ENCODE measurements at places on chromosomes 4 and X.
A peak's percentile ranks its signal among the peaks of the same experiment; 100 is the strongest.

DNA sequence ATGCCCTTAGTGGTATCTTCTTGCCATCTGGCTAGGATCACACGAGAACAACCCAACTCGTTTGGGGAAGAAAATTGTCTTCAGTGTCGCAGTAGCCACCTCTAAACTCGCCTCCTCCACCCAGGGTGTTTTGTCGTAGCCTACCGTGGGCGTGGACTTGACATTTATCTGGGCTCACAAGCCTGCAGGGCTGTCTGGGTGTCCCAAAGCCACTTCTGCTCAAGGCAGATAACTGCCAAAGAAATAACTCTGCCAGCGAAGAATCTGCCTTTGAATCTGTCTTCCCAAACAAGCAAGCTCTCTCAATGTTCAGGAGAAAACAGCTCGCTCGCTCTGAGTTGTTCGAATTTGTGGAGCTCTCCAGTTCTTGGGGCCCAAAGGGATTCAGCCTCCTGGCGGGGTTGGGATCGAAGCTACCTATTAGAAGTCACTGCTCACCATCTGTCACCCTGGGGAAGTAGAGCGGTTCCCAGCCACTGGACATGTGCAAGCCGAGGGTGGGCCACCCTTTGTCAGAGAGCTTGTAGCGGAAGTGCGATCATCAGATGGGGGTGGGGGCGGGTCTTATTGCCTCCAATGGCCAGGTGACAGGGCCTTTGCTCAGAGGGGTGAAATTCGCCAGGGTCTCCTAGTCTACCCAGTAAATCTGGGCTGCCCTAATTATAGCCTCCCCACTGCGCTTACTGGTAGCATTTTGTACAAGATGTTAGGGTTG lies 14.8 kb downstream of the BLOC1S4 start:
- DNase-seq = no peak

GRCh38 chr4:47383829-47384427 lies 79.6 kb downstream of the COMMD8 start:
- DNase-seq = peak; percentile 21

GRCh38 chr4:84177831-84178542 lies 321.1 kb downstream of the NKX6-1 start:
- DNase-seq = no peak

DNA sequence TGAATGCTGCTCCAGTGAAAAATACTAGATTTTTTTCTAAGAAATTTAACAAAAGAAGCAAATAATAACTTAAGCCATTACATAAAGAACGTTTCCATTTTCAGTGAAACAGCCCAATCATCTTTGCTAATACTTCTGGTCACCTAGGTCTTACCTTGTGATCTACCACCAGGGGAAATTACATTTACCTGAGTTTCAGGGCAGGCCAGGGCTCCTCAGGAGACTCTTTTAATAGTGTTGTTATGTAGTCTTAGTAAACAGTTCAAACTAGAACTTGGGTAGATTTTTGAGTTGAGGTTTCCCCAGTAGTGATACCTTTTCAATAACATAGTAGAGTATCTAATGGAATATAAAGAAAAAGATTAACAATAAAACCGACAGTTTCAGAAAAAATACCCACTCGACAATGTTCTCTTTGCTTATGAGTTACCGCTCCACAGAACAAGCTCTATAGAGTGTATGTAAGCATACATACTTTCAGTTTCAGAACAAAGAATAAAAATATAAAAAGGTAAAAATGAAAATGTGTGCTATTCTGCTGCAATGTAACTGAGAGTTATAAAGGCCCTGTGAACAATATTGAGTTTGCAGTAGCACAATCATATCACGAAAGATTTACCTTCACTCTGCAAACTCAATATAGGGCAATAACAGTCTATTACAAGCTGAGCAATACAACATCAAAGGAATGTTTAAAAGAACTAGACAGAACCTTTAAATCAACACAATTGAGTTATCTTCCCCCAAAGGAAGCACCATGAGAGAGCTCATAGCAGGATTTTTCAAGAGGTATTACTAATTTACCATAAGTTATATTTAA lies 165.8 kb downstream of the ATOH1 start:
- DNase-seq = no peak

GRCh38 chr4:165905405-165906027 lies 32.5 kb downstream of the TLL1 start:
- DNase-seq = no peak

DNA sequence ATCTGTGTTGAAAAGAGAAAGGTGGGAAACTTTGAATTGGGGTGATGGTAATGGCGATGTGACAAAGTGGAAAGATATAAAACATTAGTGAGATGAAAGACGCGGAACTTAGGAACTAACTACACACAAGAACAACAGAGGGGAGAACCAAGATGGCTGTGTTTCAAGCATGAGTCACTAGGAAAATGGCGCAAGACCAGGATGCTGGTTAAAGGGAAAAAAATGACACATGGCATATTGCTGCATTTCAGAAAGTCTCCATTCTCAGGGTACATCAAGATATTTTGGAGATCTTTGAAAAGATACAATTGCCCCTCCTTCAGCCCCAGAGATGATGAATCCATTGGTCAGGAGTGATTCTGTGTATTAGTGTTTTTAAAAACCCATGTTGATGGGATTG lies 164.4 kb downstream of the FBXO8 start:
- no peak for DNase-seq

GRCh38 chr4:2848449-2848848 lies 4.8 kb downstream of the ADD1 start:
- DNase-seq = no peak

DNA sequence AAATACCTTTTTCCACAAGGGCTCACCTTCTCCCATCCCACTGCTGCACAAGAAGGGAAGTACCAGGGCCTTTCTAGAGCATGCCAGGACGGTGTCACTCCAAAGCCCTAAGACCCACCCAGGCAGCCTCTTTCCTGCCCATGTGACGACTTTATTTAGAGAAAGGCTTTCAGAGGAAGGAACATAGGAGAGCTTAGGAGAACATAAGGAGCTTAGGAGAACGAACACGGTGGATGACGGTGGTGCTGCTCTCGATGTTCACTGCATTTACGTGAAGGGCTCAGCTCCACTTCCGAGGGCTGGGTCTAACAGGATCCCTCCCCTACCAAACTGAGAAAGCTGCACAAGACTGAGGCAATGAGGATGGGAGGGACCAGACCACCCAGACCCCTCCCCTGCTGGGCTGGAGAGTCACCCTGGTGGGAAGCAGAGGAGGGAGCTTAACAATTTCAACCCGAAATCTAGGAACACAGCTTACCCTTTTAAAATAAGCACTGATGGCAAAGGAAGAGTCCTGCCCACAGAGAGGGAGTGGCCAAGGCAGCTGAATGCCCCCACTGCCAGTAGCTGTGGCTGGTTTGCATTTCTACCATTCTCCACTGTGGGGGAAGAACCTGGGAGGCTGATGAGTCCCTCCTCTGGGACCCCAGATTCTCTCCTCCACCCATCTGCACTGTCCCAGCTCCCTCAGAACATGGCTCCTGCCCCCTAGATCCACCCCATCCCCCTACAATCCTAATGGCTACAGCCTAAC lies 29.8 kb downstream of the ZFYVE28 start:
- DNase-seq = no peak

DNA sequence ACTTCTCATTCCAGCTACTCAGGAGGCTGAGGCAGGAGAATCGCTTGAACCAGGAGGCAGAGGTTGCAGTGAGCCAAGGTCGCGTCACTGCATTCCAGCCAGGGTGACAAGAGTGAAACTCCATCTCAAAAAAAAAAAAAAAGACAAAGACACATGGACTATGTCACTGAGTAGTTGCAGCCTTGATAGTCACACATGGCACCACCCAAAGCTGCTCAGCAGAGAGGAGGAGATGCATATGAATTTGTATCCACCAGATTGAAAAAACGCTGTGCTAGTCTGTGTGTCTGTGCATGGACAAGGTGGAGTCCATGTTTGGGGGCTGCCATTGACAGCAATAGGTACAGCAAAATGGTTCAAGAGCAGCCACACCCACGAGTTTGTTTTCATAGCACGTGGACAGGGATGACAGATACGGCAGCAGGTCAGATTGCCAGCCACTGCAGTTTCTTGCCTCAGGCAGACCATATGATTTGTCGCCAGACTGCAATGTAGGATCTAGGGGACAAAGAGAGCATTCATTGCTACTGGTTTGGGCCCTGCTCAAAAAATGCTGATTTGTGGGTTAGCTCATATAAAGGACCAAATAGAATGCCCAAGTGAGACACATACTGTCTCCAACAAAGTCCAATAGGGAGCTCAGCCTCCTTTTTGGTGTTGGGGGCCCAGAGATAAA lies 89.9 kb downstream of the CEP135 start:
- DNase-seq = no peak

- DNase-seq = no peak
Measured at GRCh38 chr4:86019906-86020305, 339.9 kb downstream of the MAPK10 start.

DNA sequence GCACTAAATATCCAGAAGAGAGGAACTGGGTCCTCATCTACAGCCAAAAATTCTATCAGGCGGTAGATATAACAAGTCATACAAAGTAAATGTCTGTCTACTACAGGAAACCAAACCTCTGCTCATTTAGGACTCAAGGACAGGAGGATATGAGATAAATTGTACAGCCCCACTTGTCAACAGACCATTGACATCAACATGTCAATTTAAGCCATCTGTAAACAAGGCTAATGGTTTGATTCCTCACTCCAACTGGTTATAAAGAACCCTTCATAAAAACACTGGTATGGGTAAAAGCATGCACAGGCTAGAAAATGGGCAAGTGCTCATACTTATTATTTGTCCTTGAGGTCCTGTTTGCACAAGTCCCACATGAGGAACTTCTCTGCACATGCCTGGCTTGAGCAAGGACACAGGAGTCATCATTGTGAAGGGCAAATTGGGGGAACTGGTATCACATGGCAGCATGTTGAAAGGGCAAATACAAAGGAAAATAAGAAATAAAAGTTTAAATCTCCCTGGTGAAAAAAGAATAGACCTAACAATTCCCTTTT lies 13.2 kb downstream of the RTL8B start:
- no peak for DNase-seq

DNA sequence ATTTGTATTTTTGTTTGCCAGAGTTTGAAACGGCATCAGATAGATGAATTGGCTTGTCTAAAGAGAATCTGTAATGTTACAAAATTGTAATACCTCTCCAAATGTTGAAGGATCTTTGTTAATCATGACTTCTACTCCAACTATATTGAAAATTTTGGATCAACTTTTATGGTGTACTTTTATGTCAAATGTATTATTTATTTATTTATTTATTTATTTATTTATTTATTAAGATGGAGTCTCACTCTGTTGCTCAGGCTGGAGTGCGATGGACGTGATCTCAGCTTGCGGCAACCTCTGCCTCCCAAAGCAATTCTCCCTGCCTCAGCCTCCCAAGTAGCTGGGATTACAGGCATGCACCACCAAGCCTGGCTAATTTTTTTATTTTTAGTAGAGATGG lies 36.0 kb downstream of the RPA4 start:
- no peak for DNase-seq

- no peak for DNase-seq
Measured at GRCh38 chr4:1753697-1754311, 32.5 kb downstream of the TACC3 start.

DNA sequence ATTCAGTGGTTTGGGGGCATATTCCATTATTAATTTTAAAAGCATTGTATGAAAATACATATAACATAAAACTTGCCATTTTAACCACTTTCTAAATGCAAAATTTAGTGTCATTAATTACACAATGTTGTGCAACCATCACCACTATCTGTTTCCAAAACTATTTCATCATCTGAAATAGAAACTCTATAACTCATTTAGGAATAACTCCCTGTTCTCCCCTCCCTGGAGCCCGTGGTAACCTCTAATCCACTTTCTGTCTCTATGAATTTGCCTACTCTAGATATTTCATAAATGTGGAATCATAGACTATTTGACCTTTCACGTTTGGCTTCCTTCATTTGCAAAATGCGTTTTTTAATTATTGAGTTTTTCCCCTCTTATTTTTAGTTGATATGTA lies 101.4 kb upstream of the GPC4 start:
- DNase-seq = no peak

DNA sequence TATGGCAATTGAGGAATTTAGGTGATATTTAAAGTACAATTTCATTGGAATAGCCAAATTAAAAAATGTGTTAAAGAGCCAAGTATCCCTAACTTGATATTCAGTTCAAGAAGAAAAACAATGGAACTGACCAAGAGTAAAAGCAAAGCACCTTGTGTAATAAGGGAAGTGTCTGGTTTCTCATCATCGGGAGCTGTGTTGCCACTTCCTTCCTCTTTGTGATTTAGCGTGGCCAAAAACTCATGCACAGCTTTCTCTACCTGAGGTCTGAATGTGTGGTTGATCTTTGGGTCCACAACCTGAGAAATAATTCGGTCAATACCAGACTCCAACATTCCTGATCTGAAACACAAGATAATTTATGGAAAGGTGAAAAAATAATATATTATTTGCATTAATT lies 12.4 kb downstream of the BOD1L1 start:
- no peak for DNase-seq

DNA sequence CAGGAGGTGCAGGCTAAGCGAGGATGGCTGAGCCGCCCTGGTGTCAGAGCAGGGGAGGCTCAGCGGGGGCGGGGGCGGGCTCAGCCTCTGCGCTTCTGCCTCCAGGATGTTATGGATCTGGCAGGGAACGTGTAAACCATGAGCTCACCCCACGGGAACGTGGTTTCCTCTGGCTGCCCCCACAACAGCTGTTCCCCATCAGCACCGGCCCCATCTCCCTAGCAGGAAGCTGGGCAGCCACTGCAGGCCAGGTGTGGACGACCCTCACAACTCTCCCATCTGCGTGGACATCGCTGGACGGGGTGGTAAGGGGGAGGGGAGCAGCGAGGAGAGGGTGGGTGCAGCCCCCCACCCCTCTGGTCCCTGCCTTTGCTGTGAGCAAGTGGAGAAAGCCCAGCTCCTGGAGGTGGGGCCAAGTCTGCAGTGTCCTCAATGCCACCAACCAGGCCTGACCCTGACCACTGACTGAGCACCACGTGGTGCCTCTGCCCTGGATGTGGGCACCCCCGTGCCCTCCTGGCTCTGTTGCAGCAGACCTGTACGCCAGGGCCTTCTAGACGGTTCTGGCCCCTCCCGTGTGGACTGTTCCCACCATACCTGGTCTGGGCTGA lies 28.1 kb upstream of the SPON2 start:
- no peak for DNase-seq

GRCh38 chr4:108068442-108068841 lies 78.8 kb downstream of the HADH start:
- no peak for DNase-seq

GRCh38 chrX:106963111-106963510 lies 36.9 kb downstream of the MORC4 start:
- DNase-seq = no peak

GRCh38 chr4:3307891-3308575 lies 15.2 kb downstream of the RGS12 start:
- peak; percentile 42 for DNase-seq

- DNase-seq = no peak
Measured at GRCh38 chrX:78997870-78998558, 52.8 kb downstream of the P2RY10 start.

DNA sequence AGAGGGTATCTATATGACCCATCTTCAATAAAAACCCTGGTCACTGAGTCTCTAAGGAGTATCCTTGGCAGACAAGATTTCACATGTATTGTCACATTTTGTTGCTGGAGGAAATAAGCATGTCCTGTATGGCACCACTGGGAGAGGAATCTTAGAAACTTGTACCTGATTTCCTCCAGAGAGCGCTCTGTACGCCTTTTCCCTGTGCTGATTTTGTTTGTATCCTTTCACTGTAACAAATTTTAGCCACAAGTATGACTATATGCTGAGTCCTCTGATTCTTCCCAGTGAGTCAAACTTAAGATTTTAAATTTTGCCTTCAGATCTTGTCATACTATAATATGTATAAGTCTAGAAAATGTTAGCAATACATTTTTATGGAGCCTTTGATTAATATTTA lies 102.8 kb downstream of the ITIH6 start:
- DNase-seq = no peak

- no peak for DNase-seq
Measured at GRCh38 chr4:171651071-171651470, 162.1 kb upstream of the GALNTL6 start.
